ENCODE measurements at places on chromosomes 12 and 14.

- no peak for DNase-seq
These were observed 14.8 kb downstream of the BDKRB1 start for GRCh38 chr14:96270565-96271420.

- DNase-seq: no peak
These were observed 413.8 kb downstream of the BCL11B start for GRCh38 chr14:98858158-98858557.

DNA sequence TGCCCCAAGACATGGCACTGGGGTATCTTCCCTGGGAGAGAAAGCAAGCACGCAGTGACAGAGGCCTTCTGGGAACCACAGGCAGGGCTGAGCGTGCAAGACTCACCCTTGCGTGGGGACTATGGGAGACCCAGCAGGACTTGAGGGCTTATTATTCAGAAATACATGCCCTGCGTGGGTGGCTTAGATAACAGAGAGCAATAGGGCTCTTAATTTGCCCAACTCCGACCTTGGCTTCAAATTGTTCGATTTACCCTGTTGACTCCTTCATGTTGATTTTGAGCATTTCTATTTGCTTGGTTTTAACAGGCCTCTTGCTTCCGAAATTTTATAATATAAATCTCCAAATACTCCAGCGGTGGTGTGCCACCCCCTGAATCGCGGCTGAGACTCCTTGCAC, 5.1 kb upstream of the SERPINA1 start:
- no peak for DNase-seq

- no peak for DNase-seq
These were observed 56.3 kb downstream of the SLC4A8 start for GRCh38 chr12:51480978-51481377.

DNA sequence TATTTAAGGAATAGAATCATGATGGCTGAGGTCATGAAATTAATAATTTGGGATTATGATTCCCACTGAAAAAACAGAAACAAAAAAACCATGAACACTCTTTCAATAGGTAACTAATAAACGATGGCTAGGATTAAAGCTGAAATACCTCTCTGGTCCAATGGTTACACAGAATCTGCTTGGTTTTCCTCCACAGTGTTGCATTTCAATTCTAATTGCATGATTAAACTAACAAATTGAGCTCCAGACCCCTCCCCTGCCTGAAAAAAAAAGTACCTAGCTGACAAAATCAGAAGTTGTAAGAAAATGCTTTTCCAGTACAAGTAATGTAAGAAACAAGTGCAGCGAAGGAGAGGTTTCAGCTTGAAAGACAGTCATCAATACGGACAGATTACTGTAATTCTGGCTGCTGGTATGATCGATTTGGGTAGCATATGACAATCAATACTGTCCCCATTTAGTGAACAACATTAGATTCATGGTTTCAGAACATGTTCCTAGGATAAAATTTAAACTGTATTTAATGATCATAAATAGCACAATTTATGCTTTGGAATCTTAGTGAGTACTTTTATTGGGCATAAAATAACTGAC, 32.0 kb downstream of the INSM2 start:
- DNase-seq: no peak

DNA sequence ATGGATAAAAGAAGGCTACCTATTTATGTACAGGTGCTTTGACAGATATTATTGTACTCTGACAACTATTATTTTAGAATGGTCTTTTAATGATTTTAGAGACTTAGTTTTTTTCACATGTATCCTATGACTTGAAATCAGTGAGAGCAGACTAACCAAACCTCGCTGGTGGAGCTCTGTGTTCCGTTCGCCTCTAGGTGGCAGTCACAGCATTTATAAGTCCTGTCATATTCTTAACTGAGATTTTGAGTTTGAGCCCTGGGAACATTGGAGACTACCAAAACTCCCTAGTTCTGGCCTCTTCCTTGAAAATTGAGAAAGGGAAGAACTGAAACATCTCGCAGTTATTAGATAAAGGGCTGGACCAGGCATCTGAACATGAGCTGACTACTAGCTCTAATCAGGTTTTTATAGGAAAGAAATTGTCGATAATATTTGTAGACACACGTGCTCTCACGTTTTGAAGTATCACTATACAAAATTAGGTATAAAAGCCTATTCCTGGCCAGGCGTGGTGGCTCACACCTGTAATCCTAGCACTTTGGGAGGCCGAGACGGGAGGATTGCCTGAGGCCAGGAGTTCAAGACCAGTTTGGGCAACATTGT, 48.3 kb downstream of the TTLL5 start:
- DNase-seq: peak; percentile 84

DNA sequence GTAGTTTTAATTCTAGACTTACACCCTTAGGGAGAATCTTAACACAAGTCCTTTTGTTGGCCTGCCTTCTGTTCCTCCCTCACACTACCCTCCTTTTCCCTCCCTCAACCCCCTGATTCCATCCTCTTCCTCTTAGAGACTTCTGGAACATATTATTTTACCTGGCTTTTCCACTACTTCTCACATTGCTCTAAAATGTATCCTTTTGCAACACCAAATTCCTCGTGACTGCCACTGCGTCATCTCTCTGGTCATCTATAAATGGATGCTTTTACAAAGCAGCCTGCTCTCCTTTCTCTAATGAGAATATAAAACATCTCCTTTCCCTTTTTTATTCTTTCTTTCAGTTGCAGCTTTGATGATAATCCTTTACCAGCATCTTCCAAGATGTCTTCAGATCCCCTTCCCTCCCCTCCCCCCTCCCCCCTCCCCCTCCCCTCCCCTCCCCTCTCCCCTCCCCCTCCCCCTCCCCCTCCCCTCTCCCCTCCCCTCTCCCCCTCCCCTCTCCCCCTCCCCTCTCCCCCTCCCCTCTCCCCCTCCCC, 93.6 kb downstream of the DIP2B start:
- no peak for DNase-seq

DNA sequence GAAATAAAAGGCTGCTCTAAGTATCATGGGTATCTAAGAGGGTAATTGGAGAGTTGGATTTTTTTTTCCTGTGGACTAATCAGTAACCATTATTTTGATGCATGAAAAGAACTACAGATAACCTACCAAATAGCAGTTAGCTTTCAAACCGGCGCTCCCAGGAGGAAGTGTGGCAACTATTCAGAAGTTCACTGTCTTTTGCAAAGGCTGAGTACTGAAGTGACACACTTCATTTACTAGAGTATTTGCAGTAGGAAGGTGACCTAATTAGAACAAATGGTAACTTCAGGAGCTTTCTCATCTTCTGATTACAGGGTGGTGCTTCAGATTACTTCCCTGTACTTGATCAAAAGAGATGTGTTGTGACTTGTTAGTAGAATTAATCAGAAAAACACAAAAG, 87.7 kb downstream of the PELI2 start:
- DNase-seq: no peak

DNA sequence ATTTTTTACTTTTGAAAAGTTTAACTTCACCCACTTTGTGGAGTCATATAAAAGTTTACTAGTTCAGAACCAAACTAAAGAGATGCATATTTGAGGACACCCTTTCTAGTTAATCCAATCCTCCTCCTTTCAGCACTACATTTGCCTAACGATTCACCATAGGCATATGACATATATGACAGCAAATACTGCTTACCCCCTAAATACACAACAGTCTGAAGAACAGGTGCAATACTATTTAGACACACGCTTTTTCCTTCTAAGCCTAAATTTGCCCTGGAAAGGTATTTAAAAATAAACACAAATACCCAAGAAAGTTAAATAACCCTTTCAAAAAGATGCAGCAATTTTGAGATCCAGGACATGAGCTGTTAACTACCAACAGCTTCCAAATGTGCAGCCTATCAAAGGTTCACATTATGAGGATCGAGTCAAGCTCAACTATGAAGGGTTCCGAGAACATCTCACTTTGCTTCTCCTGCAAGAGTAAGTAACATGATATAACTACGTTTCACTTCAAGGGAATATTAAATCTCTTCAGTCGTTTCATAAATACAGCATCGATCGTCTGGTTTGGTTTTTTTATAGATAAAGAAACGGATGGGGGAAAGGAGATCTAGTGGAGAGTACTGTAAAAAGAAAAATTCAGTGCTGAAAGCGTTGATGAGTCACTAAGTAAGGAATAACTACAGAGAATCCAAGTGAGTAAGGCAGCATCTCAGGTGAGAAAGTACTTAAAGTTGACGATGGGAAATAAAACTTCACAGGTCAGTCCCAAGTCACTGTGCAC, 677 bp upstream of the AP4S1 start:
- no peak for DNase-seq

DNA sequence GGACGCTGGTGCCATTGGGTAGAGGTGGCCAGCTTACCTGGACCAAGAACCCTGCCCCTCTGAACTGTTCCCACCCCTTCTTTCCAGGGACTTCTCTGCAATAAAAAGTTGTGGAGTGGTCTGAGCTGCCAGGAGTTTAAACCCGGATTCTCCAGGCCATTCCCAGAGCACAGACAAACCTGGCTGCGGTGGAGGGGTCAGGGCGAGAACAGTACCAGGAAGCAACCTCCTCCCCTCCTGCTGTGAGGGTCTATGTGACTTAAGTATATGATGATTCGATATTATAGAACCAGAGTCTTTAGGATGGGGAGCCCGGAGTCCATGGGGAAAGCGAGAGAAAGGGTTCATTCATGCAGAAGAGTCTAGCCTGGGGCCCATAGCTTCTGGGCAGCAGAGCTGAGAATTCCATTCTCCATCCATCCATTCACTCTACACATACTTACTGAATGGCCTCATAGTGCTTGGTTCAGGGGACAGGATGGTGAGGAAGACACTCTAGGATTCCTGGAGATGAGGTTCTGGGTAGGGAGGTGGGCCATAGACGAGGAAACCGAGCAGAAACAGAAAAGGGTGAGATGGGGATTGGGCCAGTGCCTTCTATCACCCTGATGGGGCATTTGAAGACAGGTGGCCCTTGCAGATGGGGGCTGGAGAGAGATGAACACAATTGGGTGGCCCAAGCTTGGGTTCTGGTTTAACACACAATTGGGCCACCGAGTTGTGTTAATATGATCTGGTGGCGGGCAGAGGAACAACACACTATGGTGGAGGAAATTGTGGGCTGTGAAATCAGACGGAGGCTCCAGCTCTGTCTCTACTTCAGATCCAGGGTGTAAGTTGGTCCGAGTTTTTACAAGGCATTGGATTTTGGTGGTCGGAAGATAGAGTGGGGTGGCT, 5.2 kb downstream of the KRT86 start:
- DNase-seq: no peak

Measured in stomach (tissue), 19 donors.